NCI-H1048 (cell line): ENCODE measurements at places on chromosomes 12 and 14.
A peak's percentile ranks its signal among the peaks of the same experiment; 100 is the strongest.

DNA sequence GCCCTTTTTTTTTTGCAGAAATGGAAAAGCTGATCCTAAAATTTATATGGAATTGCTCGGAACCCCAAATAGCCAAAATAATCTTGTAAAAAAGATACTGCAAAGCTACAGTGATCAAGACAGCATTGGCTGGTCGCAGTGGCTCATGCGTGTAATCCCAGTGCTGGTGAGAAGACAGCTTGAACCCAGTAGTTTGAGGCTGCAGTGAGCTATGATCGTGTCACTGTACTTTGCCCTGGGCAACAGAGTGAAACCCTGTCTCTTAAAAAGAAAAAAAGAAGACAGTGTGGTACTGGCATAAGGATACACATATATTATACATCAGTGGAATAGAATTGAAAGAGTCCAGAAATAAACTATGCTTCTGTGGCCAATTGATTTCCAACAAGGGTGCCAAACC lies 5.4 kb downstream of the ITGB7 start:
- DNase-seq, result no peak

DNA sequence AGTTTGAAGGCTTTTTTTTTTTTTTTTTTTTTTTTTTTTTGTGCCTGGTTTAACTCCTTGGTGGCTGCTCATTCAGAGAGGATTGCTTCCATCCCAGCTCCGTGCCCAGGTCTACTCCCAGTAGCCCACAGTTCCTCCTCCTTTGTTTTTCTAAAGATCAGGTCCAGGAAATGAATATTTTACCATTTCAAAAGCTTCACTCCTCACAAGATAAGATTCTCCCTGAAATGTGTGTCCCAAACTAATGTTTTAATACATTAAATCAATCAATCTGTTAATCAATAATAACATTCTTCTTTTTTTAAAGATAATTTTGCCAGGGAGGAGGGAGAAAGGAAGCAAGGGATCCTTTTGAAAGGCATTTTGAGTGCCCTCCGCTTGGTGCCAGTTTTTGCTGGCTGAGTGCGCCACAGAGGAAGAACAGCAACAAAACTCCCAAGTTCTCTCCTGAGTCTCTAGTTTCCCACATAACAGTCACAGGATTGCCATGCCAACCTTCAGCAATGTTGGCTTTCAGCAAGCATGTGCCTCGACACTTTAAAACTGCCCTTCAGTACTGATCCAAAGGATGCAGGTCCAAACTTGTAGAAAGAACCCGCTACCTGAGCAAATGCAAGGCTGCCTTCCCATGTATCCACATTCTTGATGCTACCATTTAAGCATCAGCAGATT lies 99.2 kb downstream of the RMST start:
- DNase-seq, result no peak

DNA sequence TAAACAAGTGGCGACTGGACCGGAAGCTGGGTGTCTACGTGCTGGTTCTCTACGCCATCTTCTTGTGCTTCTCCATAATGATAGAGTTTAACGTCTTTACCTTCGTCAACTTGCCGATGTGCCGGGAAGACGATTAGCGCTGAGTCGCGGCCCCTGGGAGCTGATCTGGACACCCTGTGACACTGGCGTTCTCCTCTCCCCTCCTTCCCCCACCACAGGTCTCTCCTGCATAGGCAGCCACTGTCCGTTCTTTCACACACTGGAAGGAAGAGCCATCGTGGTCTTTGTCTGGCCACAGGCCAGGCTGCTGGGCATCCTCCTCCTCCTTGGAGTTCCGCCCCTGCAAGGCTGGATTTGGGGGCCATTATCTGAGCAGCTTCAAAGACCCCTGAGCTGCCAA lies 20.1 kb upstream of the RIN3 start:
- no peak for DNase-seq

- DNase-seq, result no peak
These were observed 943.0 kb downstream of the GALC start for GRCh38 chr14:87049950-87050349.

- DNase-seq, result no peak
These were observed 634.9 kb downstream of the DIO2 start for GRCh38 chr14:79576424-79576823.

GRCh38 chr12:91381309-91381804 lies 198.7 kb upstream of the DCN start:
- DNase-seq, result peak; percentile 85

- DNase-seq, result peak; percentile 8
These were observed 672 bp upstream of the ESR2 start for GRCh38 chr14:64294672-64295413.

GRCh38 chr12:51181558-51181957 lies 8.6 kb upstream of the TFCP2 start:
- no peak for DNase-seq

- DNase-seq, result no peak
These were observed 157.6 kb downstream of the PRKCH start for GRCh38 chr14:61478971-61479473.

GRCh38 chr12:95620171-95620570 lies 68.9 kb upstream of the USP44 start:
- no peak for DNase-seq

- no peak for DNase-seq
These were observed 17.4 kb upstream of the CHFR start for GRCh38 chr12:132904718-132905328.

GRCh38 chr12:57213763-57214397 lies 2.7 kb upstream of the NXPH4 start:
- DNase-seq, result no peak

- DNase-seq, result no peak
These were observed 1.1 kb downstream of the ATXN2 start for GRCh38 chr12:111597831-111598636.

GRCh38 chr12:27868139-27868538 lies 88.1 kb upstream of the MANSC4 start:
- DNase-seq, result no peak

GRCh38 chr14:100048786-100049185 lies 16.4 kb upstream of the EVL start:
- DNase-seq, result no peak

- DNase-seq, result no peak
These were observed 131.2 kb upstream of the TBX3 start for GRCh38 chr12:114815026-114815795.

- DNase-seq, result no peak
These were observed 46.0 kb downstream of the SCN8A start for GRCh38 chr12:51636986-51637385.

DNA sequence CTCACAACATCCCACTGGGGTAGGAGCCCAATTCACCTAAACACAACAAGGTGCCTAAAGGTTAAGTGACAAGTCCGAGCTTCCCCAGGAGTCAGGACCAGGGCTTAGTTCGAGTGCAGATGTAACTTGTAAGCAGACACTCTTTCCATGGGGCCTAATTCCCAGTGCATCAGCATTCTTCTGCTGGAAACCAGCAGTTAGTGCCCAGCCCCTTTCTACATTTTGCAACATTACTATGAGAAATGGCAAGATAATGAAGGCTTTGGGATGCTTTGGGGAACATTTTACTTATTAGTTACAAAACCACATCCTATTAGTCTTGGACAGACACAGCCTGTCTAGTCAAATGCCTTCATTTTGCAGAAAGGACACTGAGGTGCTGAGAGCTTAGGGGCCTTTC lies 179.8 kb downstream of the CALM1 start:
- no peak for DNase-seq

DNA sequence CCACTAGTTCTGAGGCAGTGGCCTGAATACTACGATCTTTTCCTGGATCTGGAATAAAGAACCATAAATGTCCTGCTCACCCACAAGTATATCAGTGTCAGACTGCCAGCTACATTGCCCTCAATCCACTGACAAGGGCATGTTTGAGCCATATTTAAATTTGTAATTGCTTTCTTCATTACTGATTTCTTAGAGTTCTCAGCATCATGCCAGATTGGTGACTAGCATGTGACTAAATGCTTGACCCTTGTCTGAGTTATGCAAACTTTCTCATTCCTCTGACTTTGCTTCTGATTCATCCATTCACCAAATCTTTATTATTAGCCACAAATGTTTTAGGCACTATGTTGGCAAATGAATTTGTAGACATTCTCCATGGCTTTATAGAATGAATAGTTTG lies 143.6 kb upstream of the SLC16A7 start:
- DNase-seq, result no peak

DNA sequence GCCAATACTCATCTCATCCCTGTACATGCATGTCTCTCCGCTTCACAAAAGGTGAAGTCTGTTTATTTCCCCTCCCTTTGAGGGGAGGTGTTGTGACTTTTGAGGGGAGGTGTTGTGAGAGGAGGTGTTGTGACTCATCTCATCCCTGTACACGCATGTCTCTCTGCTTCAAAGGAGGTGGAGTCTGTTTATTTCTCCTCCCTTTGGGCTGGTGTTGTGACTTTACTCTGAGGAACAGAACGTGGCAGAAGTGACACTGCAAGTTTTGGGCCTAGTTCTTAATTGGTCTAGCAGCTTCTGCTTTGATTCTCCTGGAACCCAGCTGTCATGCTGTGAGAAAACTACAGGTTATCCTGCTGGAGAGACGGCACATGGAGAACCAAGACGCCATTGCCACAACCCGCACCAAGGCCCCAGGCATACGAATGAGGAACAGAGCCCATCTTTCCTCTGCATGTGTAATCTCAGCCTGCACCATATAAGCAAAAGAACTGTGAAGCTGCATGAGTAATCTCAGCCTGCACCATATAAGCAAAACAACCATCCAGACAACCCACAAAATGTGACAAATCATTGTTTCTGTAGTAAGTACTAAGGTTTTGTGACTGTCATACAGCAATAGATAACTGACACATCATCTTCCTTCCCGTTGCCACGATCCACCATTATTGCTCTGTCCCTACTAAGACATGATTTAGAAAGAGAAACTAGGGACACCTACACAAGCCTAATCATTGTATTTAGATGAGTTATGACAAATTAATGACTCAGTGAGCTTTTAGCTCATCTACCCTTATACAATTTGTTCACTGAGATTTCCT lies 30.0 kb downstream of the GALNT4 start:
- DNase-seq, result no peak

DNA sequence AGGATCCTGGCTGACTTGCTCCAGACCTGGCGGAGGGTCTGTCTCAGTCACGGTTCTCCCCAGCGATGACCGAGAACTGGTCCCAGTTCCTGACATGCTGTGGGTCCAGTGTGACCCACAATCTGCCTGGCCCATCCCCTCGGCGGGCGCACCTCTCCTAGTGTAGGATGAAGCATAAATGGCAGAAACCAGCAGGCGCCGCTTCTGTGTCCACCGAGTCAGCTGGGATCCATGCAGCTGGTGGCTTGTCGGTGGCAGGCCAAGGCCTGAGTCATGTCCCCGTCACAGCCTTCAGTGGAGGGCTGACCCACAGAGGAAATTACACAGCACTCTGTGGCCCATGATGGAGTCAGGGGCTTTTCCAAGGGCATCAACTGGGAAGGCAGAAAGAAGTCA lies 38.5 kb downstream of the NFKBIA start:
- DNase-seq, result no peak

DNA sequence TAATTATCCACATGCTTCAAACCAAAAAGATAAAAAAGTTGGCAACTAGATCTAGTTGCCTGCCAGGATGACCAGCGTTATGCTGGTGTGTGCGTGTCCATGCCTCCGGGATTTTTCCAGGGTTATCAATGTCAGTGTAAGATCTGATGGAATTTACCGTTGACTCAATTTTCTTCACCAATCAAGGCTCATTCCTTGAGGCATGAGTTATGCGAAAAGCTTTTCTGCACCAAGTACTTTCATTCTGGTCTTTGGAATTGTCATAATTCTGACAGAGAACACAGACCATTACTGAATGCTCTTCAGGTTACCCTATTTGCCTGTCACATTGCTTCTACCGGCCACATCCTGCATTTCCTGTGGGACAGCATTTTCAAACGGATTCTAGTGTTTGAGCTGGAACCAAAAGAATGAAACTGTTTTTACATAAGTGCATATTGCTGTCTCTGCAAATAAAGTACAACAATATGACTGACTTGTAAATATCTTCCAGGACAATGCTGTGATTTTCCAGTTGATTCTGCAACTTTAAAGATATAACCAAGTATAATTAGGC lies 91.8 kb downstream of the DUSP16 start:
- DNase-seq, result no peak

DNA sequence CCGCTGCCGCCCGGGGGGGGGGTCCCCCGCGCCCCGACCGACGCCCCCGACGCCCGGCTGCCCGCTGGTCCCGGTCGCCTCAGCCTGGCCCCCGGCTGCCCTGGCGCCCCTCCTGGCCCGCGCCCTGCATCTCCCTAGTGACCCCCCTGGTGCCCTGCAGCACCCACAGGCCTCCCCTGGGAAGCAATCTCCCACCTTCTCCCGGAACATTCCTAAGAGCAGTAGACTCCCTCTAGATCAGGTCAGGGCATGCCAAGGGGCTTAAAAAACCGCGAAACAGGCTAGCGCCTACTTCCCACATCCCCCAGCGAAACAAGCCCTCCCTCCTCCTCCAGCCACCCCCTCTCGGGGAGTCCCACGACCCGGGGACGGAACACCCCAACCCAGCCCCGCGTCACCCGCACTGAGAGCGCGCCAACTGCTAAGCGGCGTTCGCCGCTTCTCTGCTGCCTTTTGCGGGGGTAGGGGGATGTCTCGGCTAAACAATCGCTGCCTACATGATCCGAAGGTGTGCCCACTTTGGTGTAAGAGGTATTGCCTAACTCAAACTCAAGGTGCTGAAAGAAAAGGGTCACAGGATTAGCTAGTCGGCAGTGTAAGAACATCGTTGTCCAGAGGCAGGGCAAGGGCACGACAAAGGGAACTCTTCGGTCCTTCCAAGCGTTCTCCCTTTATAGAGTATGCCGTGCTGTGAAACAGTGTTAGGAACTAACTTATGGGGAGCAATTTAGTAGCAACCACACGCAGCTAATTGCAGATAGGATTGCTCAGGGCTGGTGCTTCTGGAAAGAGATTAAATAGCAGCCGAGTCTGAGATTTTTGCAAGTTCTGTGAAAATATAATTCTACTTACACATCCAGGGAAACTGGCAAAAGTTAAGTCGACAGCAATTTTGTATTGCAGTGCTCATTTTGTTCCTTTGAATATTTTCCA lies 619 bp upstream of the NTN4 start:
- DNase-seq, result no peak

GRCh38 chr12:116528498-116528897 lies 30.7 kb upstream of the MAP1LC3B2 start:
- no peak for DNase-seq

- DNase-seq, result no peak
These were observed 737.4 kb upstream of the TBX3 start for GRCh38 chr12:115421350-115421749.

- no peak for DNase-seq
These were observed at the start of gene PROX2 for GRCh38 chr14:74875941-74876913. PROX2 (minus strand) TSS chr14:74876145; CDS start chr14:74863834, 12,311 bp downstream.

- DNase-seq, result no peak
These were observed 10.0 kb downstream of the KNTC1 start for GRCh38 chr12:122537021-122537420.

DNA sequence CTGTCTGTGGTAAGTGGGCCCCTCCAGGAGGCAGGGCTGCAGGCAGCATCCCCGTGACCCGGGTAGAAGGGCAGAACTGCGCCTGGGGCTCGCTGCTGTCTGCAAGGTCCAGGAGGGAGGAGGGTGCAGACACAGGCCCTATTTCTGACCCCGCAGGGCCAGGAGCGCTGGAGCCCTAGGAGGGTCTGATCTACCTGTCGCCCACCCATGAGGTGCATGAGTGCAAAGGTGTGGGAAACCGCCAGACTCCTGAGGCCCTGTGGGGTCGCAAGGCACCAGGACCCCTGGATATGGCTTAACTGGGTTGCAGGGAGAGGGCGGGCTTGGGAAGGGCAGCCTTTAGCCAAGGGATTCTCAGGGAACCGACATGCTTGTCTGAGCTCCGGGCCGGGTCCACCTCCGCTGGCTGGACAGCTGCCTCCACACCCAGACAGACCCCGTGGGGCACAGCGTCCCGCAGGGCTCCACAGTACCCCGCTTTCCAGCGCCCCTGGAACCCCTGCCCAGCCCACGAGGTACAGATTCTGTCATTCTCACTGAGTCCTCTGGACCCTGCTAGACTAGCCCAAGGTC lies 72.9 kb upstream of the TSPAN11 start:
- no peak for DNase-seq
